ENCODE measurements at places on chromosomes 2 and 18. TPM values are rescaled to one million over a fixed set of nuclear protein-coding genes. Genes with fewer than 3 reads are reported as not detected.

DNA sequence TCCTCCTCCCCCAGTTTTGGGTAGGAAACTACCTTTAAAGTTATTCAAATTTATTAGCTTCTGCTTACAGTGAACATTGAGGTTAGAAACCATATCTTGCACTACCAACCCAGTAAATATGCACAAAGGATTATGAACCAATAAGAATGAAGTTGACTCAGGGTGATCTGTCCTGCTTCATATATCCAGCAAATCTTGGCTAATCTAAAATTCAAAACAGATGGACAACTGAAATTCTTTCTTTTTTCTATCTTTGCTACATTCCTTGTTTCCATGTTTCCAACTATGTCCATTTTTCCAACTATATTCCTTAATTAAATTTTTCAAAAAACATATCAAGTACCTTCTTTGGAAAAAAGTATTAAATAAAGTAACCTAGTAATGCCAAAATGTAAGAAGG, 149.3 kb downstream of the FAM124B start:
- no peak for DNase-seq

GRCh38 chr2:41127351-41127750, 675.5 kb upstream of the SLC8A1 start:
- no peak for DNase-seq

- no peak for DNase-seq
Observed at GRCh38 chr2:119212139-119212800, 11.4 kb upstream of the STEAP3 start.

- DNase-seq: no peak
Observed at GRCh38 chr2:36783246-36783645, 86.7 kb downstream of the VIT start.

DNA sequence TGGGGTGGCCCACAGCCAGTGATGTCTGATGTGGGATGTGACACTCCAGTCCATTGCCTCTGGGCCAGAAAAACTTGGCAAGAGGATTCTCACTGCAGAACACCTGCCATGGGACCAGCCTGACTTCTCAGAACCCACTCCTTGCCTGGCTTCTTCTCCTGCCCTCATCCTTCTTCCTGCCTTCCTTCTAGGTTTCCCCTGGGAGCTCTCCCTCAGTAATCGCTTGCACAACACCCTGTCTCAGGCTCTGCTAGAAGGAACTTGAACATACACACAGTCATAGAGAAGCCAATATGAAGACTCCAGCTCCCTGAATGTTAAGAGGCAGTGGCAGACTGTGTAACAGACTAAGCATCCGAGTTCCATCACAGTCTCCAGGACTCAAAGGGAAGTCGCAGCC, 4.3 kb upstream of the COL6A3 start:
- no peak for DNase-seq

DNA sequence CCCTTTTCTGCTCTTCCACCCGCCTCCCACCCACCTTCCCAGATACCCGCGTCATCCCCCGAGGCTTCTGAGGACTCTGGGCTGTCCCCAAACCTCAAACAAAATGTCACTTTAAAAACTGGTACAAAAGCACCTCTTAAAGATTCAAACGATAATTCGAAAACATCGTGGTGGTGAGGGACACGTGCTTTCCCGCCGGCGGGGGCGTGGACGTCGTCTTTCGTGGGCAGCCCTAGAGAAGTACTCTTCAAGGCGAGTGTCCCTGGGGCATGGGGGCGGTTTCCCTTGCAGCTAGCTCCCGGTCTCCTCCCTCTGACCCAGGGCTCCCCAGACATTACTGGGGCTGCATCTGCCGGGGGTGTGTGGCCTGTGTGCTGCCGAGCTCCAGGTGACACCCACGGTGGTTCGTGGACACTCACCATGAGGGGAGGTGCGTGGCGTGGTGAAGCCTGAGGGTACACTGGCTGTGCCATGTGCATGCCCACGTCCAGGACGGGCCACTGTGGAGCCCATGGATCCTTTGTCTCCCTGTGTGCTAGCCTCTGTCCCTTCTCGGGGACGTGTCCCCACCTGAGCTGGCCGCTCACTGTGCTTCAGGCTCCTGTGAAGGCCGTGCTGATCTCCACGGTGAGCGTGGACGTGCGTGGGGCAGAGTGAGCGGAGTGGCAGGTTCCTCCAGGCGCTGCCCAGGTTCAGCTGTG, 117.8 kb downstream of the NFATC1 start:
- peak; percentile 42 for DNase-seq

GRCh38 chr2:60804473-60804872, 48.4 kb downstream of the PAPOLG start:
- DNase-seq: peak; percentile 32

GRCh38 chr2:168773719-168774521, 28.5 kb upstream of the NOSTRIN start:
- DNase-seq: peak; percentile 41

GRCh38 chr2:144522897-144523595, 3.1 kb upstream of the ZEB2 start:
- DNase-seq: peak; percentile 82

GRCh38 chr2:220334871-220335590, 707.6 kb downstream of the SLC4A3 start:
- no peak for DNase-seq

DNA sequence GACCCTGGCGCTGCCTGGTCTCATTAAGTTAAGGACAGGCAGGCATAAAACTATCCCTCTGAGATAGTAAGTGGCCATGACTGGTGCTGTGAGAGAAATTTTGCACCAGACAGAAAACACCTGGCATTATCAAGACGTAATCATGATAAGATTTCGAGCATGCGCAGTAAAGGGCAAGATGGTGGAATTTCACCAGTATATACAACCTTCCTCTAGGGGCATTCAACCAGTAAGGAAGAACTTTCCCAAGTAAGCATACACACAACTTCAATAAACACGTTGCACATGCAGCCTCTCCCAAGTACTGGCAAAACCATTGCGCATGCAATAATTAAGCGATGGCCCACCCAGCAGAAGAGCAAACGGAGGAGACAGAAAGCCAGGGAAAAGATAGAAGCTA, 1376.4 kb upstream of the CRIM1 start:
- no peak for DNase-seq

GRCh38 chr2:24432121-24432520, 58.9 kb upstream of the NCOA1 start:
- DNase-seq: no peak

DNA sequence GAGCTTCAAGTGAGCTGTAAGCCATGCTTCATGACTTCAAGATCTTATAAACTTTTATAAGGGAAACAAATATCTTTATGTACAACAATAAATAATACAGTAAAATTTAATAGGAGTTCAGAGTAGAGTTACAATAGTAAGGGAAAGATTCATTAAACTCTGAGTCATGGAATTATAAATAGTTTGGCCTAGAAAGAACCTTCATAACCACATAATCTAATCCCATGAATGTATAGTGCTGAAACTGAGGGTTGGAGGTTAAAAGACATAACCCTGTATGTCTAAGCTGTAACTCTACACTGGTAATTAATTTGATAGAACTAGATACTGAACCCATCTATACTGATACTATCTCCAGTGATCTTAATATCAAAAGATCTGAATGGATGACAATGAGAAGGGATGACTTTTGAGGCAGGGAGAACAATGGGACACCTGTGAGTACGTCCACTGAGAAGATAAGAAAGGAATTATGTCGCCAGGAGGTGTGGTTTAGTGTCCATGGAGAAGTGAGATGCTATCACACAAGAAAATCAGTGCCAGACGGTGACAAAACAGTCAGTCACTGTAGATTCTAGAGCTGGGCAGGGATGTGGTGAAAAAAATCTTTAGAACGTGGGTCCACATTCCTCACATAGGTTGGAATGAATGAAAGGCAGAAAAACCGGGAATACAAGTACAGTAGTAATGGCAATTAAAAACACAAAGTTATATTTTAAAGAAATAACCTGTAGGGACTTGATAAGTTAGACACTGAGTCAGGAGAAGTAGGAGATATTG, 1.1 kb downstream of the IL1F10 start:
- DNase-seq: no peak

GRCh38 chr18:57466745-57467409, 31.7 kb downstream of the ONECUT2 start:
- DNase-seq: peak; percentile 49

GRCh38 chr2:225398372-225398771, 1.1 kb upstream of the NYAP2 start:
- DNase-seq: no peak

DNA sequence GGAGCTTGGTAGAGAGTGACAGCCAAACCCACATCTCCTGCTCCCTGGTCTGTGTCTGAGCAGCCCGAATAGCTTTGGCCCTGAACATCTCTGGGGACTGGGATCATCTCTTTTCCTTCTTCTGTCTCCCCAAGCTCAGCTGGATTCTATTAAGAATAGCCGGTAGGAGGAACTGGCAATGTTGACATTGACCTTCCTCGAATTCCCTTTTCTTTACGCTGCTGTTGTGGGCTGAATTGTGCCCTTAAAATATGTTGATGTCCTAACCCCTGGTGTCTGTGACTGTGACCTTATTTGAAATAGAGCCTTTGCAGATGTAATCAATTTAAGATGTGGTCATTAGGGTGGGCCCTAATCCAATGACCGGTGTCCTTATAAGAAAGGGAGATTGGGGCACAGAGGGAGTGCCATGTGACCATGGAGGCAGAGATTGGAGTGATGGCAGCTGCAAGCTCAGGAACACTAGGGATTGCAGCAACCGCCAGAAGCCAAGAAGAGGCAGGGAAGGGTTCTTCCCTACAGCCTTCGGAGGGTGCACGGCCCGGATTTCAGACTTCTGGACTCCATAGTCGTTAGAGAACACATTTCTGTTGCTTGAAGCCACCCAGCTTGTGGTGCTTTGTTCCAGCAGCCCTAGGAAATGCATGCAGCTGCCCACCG, 5.8 kb upstream of the SFTPB start:
- no peak for DNase-seq

DNA sequence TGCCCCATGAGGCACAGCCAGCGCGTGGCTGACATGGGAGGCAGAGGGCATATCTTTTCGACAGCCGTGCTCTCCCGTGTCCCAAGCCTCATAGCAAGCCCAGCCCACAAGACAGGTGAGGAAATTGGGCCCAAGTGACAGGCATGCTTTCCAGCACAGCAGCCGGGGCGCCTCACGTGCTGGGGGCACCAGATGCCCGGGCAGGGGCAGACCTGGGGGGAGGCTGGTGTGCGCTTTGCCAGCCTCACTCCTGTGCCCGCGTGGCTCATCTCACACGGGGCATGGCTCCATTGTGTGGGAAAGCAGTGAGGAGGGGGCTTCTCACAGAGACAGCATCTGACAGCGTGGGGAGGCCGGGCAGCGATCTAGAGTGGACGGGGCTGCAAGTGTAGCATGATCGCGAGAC, 93.2 kb downstream of the USP40 start:
- peak; percentile 40 for DNase-seq

DNA sequence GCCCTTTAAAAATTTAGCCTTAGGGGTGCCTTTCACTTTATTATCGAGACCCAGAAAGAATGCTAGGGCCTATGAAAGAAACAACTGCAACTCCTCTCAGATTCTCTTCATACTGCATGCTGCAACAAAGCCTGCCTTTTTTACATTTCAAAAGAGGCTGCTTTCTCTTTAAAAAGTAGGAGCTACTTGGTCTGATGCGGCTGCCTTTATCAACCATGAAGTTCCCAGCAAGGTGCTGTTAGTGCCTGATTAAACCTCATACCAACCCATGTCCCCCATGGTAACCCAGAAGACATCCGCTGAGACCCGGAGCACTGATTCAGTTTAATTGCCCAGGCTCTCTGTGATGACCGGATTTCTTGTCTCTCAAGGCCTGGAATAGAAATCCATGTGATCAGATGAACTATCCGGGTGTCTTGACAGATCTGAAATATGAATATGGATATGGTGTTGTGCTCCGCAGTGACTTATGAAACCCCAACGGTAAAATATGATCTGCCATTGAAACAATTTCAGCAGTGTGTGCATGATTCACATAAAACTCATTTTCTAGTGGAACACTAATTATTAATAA, 368.3 kb downstream of the ZNF521 start:
- DNase-seq: peak; percentile 9

DNA sequence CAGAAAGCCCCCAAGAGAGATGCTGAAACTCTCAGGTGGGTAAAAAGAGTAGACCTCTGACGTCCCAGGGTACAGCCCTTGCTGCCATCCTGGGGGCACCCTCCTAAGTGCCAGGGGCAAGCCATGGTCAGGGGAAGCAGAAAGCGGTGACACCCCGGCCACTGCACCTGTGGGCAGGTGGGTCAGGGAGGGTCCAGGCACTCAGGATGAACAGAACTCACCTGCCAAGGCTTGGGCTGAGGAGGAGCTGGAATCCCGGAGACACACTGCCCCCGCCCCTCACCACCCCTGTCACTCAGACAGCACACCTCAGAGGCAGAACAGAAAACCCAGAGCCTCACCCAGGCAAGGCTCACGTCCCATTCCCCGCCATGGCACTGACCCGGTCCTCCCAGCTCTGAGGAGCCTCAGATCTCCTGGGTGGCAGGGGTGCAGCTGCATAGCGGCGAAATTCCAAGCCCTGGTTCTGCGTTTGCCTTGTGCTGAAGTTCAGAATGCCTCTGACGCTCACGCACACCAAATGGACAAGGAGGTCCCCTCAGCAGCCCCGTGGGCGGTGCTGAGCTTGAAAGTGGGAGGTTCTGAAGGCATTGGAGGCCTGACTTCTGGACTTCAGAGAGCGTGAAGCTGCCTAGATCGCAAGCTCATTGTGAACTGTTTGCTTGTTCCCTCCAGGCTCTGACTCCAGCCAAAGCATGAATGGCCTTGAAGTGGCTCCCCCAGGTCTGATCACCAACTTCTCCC, 4.3 kb downstream of the GPR17 start:
- no peak for DNase-seq

DNA sequence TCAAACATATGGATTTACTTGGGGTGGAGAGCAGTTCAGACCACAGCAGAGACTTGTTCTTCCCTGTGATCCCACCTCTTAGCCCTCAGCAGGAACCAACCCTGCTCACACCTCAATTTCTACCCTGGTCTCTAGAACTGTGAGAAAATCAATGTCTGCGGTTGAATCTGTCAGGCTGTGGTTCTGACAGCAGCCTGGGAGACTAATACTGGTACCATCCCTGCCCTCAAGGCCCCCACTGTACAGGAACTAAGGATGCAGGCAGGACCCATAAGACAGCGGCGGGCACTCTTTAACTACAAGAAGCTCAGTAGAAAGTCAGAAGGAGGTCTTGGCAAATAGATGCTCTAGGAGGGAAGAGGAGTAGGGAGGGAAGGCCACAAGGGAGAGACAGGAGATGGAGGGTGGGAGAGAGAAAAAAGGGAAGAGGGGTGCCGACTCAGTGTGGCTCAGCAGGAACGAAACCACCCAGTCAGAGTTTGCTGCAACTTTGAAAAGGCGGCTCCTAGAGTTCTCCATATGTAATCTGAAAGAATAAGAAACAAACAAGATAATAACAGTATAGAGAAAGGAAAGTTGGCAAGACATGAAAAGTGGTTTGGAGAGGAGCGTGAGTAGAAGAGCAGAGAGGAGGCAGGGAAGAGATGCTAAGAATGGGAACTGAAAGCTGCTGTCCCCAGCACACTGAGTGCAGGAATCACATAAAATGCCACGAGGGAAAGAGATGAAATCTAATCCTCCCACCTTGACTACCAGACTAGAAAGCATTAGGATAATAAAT, 323.9 kb upstream of the ID2 start:
- no peak for DNase-seq

NEURL3 gene
- 0.10 TPM for total RNA-seq

LHCGR gene
- not detected for total RNA-seq

C2orf15 gene
- 5.7 TPM for total RNA-seq

BOLL gene
- not detected for total RNA-seq

TLX2 gene
- not detected for total RNA-seq

ATOH8 gene
- total RNA-seq: 1.1 TPM

CYP27C1 gene
- total RNA-seq: 0.59 TPM

NEUROD1 gene
- total RNA-seq: 0.04 TPM

ANKRD53 gene
- not detected for total RNA-seq

TUBB8B gene
- 0.17 TPM for total RNA-seq

SPHKAP gene
- not detected for total RNA-seq

RAD51AP2 gene
- total RNA-seq: 0.10 TPM

C2orf92 gene
- 4.2 TPM for total RNA-seq

Measured in H7 (cell line).